Stimulated activated CD4-positive, alpha-beta T cell treated with anti-CD3 and anti-CD28 coated beads, Interleukin-15, amount 100 ng/mL, for 24 hours (primary cell): ENCODE measurements at places on chromosomes 2 and 18.

DNA sequence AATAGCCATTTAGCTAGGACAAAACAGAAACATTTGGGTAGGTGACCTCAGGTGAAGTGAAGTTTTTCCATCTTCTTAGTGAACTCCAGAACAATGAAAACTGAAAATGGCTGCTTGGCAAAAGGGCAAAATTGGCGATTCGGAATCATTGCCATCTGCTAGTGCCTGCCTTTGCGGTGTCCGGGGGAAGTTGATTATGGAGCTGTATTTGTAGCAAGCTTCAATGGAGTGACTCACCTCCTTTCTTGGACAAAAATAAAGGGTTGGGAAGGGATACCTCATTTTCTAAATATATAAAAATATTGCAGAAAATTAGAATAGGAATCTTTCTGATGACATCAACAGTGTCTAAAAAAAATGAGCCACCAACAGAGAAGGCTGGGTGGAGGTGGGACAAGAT is 460.5 kb downstream of the TGIF1 start:
- no peak for DNase-seq

- no peak for DNase-seq
Observed at GRCh38 chr2:110983133-110983532, 137.6 kb upstream of the BCL2L11 start.

- DNase-seq, result no peak
Observed at GRCh38 chr2:216698895-216699294, 3.5 kb upstream of the IGFBP5 start.

- DNase-seq, result no peak
Observed at GRCh38 chr18:10588975-10589374, 63.1 kb downstream of the NAPG start.

DNA sequence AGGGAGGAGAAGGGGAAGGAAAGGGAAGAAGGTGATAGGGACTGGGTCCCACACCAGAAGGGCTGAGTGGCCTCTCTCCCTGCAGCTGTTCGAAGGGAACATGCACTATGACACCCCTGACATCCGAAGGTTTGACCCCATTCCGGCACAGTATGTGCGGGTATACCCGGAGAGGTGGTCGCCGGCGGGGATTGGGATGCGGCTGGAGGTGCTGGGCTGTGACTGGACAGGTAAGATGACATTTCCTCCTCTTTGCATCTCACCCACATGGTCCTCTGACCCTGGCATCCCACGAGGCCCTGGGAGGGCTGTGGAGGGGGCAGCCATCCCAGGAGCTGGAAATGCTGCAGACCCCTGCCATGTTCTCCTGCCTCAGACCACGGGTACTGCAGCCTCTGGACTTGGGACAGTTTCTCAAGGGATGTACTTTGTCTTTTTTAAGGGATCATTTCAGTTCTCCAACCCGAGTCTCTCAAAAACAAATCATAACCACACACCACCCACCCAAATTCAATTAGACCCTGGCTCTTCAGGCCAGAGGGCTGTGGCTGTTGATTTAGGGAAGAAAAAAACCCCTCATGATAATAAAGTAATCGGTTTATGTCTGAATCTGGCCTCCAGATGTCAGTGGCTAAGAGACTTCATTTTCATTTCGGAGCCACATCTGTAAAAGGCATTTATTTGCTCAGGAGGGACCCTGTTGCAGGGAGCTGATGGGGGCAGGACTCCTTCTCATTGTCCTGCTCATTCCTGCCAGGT is 63.5 kb downstream of the NRP2 start:
- DNase-seq, result no peak

DNA sequence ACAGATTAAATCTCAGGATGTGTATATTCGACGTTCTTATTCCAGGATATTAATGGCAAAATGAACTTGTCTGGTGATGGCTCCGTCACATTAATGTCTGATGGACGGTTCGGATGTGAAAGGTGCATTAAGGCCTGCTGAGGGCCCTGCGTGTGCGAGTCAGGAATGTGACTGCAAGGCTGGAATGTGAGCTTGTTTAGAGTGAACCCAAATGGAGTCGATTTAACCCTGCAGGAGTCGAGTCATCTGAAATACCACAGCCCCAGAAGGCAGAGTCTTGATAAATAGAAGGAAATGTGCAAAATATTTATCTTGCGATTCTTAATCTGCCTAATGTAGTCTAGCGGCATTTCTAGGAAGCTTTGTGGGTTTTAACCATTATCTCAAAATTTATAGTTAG is 44.3 kb downstream of the RDH14 start:
- no peak for DNase-seq

DNA sequence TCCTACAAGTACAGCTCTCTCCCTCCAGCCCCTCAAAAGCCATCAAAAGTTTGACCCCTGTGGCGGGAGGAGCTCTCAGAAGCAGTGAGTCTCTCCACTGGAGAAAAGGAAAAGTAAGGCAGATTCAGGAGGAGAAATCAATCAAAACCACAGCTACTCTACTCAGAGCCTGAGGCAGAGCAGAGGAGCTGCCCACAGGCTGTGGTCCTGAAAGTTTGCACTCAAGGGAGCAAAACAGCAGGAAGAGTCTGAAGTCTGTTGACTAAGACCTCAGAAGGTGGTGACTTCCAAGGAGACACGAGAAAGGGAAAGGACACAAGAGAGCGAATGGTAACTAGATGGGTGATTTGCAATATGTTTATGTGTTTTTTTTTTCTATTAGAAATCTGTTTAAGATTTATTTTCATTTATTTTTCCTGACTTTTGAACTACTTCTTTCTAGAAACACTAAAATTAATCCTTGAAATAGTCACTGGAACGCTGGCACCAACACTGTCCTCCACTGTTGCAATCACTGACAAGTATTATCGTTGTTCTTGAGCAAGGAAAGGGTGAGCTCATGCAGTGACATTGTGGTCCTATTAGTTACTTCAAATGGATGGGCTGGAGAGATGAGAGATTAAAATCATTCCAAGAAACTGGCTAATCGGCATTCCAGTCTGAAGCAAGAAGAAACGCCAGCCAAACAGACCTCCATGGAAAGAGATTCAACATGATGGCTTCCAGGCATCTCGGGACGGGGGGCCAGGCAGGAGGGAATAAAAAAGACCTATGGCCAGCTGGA is 35.8 kb downstream of the PID1 start:
- no peak for DNase-seq

DNA sequence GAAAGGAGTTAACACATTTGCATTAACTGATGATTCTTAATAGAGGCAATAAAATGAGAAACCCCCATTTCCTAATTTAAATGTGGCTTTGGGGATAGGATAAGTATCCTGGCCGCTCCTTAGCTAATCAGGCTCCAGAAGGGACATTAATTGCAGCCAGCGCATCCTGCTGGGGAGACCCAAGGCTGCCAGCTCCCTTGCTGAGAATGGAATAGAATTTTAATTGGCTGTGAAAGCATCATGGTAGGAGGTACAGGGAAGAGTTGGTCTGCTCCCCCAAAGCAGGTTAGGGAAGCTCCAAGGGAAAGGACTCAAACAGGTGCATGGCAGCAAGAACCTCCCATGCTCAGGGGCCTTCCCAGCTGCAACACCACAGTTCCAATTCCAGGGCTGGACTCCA is 71.4 kb downstream of the MARCHF4 start:
- DNase-seq, result no peak

- DNase-seq, result no peak
Observed at GRCh38 chr18:5424903-5425664, 118.7 kb downstream of the EPB41L3 start.

GRCh38 chr2:201218780-201219179 is 35.8 kb downstream of the CASP10 start:
- no peak for DNase-seq

DNA sequence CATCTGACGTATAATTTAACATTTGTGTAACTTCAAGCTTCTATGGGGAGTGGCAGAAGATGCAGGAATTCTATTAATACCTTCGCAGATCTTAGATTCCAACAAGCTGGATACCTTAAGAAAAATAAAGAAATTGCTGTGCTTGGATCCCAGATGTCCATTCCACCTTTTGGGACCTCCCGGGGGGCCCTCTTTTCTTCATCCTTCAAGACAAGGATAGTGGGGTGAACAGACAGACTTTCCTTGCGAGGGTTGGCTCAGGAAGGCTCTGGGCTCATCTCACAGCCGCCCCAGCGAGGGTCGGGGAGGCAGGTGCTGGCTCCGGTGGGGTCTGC is 509 bp upstream of the RNF144A start:
- DNase-seq, result no peak

DNA sequence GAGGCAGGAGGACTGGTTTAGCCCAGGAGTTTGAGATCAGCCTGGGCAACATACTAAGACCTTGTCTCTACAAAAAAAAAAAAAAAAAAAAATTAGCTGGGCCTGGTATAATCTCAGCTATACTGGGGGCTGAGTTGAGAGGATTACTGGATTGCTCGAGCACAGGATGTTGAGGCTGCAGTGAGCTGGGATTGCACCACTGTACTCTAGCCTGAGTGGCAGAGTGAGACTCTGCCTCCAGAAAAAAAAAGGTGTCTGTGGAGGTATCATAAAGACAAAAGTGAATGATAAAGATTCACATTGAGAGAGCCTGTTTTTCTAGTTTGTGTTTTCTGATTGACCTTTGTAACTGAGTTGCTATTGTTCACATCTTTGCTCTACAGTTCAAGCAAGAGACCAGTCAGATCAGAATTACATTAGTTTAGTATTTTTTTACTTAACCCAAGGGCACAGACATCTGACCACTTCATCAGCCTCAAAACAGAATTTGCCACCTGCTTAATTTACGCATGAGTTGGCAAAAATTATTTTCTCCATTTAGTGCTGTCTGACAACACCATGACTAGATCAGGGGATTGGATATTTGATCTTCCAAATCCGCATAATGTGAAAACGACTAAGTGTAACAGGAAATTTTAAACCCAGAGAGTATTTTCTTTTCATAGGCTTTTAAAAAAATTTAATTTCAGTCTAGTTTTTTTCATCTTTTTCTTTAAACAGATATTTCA is 271.0 kb downstream of the TGIF1 start:
- no peak for DNase-seq

DNA sequence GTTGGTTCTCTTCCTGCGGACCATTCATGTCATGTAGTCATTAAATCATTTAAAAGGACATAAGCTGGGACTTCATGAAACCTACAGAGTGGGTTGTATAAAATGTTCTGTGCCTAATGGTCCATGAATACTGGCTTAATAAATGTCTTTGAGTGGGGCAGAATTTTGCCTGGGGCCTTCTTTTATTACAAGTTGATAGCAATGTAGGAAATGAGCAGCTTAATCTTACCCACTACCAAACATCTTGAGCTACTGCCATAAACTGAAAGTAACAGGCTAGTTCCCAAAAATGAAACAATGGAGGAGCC is 130.9 kb downstream of the TMEM17 start:
- DNase-seq, result no peak

DNA sequence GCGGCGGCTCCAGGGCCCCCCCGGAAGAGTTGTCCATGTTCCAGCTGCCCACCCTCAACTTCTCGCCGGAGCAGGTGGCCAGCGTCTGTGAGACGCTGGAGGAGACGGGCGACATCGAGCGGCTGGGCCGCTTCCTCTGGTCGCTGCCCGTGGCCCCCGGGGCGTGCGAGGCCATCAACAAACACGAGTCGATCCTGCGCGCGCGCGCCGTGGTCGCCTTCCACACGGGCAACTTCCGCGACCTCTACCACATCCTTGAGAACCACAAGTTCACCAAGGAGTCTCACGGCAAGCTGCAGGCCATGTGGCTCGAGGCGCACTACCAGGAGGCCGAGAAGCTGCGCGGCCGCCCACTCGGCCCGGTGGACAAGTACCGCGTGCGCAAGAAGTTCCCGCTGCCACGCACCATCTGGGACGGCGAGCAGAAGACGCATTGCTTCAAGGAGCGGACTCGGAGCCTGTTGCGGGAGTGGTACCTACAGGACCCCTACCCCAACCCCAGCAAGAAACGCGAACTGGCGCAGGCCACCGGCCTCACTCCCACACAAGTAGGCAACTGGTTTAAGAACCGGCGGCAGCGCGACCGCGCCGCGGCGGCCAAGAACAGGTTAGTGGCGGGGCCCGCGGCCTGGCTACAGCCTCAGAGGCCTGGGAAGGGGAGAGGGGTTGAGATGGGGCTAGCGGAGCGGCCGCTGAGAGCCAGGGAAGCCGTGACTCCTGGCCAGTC is 965 bp downstream of the SIX3 start:
- no peak for DNase-seq

- no peak for DNase-seq
Observed at GRCh38 chr2:31331156-31331555, 83.4 kb downstream of the XDH start.

GRCh38 chr18:45962461-45962860 is 4.7 kb downstream of the EPG5 start:
- peak; percentile 23 for DNase-seq

- no peak for DNase-seq
Observed at GRCh38 chr2:97005353-97005752, 19.0 kb upstream of the FAM178B start.

DNA sequence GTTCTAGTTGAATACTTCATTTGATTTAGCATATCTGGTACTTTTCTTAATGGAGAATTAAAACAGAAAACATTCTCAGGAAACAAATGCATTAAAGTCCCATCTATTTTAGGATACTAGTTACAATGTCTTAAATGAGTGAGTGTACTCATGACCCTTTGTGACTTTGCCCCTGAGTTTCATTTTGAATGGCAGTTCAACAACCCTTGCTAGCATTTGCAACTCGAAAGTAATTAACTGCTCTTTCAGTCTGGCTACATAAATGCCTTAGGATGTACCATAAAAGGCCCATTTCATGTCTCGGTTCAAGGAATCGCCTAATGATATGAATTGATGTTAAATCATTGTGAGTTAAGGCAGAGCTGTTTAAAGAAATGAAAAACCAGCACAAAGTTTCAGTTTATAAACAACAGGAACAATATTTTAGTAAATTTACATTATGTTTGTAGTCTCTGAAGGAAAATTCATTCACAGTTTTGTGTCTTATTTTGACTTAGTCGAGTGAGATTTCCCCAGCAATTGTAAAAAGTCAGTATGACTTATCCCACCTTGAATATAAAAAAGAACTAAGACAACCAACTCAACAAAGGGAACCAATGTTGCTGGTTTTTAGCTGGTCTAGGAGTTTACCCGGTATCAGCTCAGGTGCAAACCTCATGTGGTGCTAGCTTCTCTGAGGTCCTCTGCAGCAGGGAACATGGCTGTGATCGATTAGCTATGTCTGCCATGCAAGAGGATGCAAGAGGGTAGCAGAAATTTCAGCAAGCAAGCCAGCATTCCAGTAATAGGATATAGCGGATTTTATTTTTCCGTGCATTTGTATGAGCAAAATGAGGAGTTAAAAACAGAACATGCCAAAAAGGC is 386.2 kb downstream of the PTPRM start:
- no peak for DNase-seq

DNA sequence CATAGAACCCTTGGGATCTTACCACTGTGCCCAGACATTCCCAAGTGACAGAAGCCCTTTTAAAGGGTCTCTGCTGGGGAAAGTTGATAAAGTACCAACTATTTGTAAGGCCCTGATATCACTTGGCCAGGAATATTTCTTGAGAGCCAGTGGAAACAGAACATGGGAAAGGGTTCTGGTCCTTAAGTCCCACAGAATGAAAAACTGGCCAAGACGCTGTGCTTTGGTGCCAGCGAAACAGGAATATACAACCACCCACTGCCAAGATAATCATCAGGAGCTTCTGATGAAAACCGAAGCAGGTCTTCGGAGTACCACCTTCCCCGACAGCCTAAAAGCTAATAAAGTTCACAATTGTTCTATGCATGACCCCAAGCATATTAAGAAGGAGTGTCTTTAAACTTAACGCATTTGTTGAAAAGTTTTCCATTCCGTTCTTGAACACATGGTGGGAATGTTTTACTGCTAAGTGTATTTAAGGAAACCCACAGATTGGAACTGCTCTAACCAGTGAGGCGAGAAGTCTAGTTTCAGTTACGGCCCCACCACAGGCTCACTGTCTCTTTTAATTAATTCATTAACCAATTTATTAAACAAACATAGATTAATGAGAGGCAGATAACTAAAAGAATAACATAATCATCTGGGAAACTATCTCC is 152.6 kb downstream of the ANKRD44 start:
- DNase-seq, result no peak

GRCh38 chr18:38421872-38422615 is 856.4 kb upstream of the CELF4 start:
- no peak for DNase-seq
